ENCODE measurements at places on chromosomes 2 and 18.

GRCh38 chr2:65043001-65043400 is 13.2 kb upstream of the CEP68 start:
- DNase-seq = no peak

DNA sequence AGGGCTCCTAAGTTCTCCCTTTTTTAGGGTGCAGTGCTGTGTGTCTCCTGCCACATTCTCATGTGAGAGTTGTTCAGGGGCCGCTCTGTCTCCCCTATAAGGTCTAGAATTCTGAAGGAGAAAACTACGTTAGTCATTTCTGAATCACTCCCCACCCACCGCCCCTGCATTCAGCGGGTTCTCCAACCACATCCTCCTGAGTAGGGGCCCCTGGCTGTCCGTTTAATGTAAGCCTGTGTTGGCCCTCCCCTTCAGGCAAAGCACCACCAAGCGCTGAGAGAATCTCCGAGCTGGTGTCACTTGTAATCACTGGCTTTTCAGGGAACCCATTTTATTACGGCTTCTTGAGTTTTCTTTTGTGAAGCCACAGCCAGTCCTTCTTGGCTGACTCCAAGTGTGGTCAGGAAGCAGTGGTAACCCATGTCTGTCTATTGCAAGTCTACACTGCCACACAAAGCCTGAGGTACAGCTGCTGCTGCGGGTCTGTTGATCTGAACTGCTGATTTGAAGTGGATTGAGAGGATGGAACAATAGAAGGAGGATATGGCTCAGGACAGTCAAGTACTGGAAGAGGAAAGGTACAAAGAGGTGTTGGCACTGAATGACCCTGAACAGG is 16.9 kb downstream of the LCT start:
- no peak for DNase-seq

GRCh38 chr2:12732651-12733050 is 15.9 kb downstream of the TRIB2 start:
- DNase-seq = no peak

DNA sequence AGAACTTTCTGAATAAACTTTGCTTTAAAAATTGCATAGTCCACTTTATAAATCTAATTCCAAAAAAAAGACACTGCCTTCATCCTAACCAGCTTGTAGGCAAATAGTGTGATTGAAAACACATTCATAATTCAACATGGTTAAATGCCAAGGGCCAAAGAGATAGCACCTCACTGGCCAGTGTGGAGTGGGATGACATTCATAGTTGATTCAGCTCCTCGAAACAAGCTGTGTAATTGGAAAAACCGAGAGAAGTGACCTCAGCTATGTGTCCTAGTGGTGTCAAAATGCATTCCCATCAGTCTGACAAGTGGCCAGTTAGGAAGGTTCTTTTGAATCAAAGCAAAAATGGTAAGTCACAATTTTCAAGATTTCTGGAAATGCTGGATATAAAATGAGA is 1068.5 kb upstream of the CELF4 start:
- no peak for DNase-seq

- no peak for DNase-seq
Measured at GRCh38 chr2:231932985-231933915, 7.1 kb upstream of the NPPC start.

- no peak for DNase-seq
Measured at GRCh38 chr18:58827428-58827827, 37.2 kb upstream of the ZNF532 start.

DNA sequence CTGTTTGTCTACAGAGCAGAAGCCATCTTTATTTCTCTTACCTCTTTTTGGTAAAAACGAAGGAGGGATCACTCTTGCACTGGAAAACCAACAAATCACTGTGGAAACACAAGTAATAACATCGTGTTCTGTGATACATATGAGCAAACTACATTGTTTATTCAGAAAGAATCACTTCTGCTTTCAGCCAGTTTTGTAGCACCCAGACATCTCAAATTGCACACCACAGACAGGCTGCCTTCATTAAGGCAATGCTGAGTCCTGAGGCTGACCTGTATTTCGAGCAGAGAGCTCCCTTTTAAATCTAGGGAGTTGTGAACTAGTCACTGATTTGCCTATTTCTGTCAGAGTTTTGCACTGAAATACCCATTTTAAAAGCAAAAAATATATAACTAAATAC is 1003.2 kb upstream of the FAM98A start:
- DNase-seq = no peak

DNA sequence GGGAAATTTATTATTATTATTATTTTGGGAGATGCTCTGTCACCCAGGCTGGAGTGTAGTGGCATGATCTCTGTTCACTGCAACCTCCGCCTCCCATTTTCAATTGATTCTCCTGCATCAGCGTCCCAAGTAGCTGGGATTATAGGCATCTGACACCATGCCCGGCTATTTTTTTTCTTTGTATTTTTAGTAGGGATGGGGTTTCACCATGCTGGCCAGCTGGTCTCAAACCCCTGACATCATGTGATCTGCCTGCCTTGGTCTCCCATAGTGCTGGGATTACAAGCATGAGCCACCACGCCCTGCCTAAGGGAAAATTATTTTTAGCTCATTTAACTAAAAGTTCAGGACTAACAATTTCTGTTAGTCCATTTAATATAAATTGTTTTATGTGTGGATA is 109.2 kb upstream of the SESTD1 start:
- DNase-seq = no peak

DNA sequence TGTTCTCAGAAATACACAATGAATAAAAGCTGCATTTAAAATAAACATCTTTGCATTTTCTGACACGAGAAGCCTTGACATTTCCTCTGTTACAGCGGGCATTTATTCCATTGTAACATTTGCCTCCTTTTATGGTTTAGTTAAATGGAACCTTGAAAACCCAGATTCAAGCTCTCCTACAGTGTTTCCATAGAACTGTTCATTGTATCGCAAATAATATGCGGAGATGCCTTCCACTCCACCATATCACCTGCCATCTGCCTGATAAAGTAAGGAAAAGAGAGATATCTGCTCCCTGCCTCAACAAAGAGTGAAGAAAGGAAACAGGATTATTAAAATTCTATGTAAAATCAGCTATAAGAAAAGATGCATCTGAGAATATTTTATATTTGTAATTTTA is 69.8 kb downstream of the CDH19 start:
- no peak for DNase-seq

DNA sequence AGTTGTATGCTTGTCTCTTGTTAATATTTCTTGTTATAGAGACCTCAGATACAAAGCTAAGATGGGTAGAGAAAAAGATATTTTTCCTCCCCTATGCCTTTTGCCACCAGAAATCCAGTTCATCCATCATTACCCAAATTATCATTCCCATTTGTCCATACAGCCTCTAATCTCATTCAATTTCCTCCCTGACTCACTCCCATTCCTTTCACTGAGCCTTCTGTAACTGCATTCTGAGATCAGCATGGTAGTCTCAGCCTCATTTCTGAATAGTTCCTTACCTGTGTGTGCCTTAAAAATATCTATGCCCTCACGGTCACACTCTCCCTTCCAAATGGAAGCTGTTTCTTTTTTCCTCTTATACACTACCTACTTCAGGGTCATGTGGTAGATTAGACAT is 15.7 kb upstream of the PIK3C3 start:
- no peak for DNase-seq

DNA sequence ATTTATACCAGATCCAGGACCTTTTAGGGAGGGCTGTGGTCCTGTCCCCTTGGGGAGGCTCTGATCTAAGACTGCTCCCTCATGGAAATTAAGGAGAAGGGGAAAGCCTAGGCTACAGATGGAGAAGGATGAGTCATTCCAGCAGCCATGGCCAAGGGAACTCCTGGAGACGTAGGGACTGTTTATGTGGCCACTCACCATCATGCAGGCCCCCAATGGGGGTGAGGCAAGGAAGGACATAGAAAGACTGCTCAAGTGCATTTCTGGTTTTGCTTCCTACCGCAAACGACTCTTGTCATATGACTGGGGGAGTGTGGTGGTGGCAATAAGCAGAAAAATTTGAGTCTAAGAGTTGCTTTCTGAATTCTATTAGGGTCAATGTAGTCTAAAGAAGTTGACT is 54.0 kb upstream of the CYP1B1 start:
- no peak for DNase-seq

DNA sequence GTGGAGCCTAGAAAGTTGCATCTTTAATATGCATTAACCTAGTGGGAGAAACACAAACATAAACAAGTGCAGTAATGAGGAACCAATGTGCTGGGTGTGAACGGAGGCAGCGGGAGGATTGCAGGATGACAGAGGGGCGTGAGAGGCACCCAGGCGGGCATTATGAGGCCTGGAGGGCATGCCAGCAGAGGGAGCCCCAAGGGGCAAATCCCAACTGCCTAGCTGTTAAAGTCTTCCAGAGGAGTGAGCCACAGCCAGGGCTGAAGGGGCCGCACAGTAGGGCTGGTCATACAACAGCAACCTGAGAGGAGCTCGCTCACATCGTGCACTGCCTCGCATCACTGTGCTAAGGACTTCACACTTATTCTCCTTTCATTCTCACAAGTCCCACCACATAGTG is 13.3 kb upstream of the PRELID3A start:
- no peak for DNase-seq

GRCh38 chr2:148362144-148362796 is 282.3 kb upstream of the EPC2 start:
- DNase-seq = no peak

GRCh38 chr2:113724010-113724409 is 32.4 kb downstream of the SLC35F5 start:
- no peak for DNase-seq

DNA sequence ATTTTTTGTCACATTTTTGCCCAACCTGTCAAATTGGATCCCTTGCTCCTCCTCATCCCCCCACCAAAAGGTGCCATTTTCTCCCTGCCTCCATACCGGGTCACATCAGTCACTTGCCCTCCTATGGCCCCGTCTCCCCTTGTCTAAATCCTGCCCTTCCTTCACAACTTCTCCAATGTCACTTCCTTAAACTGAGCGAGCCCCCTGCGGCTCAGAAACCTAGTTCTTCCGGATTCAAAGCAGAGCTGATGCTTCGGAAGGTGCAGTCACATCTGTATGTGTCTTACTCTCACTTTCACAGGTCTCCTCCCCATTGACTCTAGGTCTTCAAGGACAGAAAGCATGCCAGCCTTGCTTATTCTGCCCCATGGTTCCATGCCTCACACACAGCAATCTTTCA is 22.1 kb downstream of the TNP1 start:
- DNase-seq = no peak

DNA sequence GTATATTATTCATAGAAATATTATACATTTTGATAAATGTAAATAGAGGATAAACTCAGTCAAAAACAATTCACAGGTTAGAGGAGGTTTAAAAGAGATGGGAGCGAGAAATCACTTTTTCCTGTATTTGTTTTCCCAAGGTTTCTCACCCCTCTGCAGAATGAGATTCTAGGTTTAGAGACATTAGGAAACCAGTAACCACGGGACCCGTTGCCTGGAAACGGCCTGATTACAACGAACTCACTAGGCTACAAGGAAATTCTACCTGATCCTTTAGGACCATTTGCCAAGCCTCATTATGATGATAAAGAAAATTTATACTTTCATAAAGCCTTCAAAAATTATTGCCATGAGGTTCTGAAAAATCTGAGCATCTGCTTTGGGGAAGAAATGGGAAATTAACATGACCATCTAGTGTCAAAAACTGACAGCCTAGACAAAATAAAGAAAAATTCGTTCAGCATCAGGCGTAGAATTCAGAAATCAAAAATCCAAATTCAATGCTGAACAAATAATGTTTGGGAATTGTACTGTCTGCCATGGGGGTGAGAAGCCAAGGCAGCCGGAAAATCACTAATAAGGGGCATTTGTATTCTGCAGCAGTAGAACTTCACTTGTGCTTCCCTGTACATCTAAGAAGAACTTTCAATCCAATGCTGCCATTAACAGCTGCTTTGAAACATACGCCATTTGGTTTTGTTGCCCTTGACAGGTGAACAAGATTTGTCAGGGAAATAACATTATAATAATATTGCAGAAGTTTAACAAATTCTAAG is 262.3 kb downstream of the NRXN1 start:
- DNase-seq = no peak

- DNase-seq = no peak
Measured at GRCh38 chr2:187274146-187274545, 173.9 kb downstream of the CALCRL start.

DNA sequence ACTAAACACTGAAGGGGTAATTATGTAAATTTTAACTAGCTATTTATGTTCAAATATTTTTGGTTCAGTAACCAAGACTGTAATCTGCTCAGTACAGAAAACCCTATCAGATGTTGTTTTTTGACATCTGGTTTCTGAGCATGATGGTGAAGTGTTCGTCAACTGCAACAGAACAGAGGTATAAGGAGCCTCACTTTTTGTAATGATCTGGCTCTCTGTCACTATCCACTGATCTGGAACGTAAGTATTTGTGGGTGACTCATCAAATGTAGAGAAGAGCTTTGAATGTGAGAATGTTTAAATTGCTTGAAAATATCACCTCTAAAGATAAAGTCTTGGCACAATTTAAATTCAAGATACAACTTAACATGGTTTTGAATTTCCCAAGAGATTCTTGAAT is 213.6 kb upstream of the FAM98A start:
- DNase-seq = no peak

DNA sequence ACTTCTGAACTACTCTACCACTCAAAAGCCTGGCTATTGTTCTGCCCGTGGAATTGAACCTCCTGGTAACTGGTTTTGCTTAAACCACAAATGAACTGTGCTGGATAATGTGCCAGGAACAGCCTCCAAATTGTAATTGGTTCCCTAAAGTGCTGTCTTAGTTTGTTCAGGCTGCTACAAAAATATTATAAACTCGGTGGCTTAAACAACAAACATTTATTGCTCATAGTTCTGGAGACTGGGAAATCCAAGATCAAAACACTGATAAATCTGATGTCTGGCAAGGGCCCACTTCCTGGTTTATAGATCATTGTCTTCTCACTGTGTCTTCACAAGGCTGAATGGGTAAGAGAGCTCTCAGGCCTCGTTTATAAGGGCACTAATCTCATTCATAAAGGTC is 149.2 kb upstream of the NCKAP5 start:
- DNase-seq = no peak

GRCh38 chr2:24085200-24085489 is 511 bp upstream of the TP53I3 start:
- DNase-seq = no peak

GRCh38 chr18:77105028-77105427 is 27.6 kb downstream of the MBP start:
- DNase-seq = no peak

DNA sequence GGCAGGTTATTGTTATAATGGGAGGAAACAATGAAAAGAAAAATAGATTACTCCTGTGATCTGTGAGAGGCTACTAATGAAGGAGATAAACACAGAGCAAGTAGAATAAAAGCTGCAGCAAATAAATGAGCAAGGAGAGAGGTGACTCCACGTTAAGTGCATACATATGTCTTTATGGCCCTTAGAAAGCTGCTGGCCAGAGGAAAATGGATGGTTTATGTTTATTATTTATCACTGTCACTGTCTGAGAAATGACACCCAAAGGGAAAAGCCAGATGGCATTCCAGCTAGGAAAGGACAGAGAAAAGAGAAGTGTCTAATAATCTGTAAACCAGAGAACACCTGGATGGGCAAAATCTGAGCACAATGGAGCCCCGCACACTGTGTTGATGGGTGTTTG is 122.9 kb upstream of the DDX18 start:
- no peak for DNase-seq

All from GOT3 (cell line).